Mesothelial cell of epicardium (in vitro differentiated cells): ENCODE measurements at places on chromosomes 3 and 15.

DNA sequence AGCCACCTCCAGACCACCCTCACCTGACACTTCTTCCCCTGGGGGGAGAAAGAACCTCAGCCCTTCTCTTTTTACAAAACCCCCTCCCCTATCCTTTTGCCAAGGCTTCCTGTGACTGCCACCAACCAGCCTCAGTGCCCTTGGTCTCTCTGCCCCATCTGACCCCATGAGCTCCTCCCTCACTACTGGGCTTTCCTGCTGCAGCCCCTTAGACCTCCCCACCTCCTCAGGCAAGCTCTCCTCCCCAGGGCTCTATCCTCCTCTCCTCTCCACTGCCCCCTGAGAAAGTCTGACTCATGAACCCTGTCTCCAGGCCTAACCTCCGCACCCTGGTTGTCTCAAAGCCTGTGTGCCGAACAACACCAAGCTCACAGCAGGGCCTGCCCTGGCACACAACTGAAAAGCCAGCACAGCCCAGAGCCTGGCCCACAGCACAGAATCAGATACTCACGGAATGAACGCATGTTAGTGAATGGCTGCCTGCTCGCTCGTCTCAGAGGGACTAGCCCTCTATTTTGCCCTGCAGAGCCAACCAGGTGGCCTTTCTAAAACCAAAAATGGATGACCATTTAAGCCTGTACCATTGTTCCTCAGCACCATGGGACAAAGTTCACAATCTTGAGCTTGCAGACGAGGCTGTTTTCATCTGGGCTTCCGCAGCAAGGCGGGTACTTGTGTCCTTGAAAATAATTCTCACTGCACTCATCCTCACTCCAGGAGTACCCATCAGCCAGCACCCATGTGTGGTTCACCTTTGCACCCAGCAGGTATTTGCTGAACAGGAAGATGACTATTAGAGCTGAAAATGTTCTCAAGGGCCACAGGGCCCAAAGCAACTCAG, 1.7 kb downstream of the CHDH start:
- DNase-seq, result no peak

- no peak for DNase-seq
Observed at GRCh38 chr15:92883163-92883875, 16.8 kb upstream of the CHD2 start.

DNA sequence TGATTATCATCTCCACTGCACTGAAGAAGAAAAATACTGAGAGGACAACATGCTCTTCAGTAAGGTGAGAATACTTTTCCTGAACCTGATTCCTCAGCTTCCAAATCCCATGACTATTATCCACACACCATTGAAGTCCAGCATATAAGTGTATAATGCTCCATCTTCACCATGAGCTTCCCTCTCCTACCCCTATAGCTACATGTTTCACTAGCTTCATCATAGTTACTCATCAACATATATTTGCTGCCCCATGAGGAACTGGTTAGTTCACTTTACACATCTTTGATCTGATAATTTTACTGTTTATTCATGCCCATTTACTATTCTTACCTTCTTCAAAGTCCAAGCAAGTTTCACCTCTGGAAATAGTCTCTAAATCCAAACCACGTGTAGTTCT, 908.5 kb upstream of the SEMA6D start:
- DNase-seq, result no peak

DNA sequence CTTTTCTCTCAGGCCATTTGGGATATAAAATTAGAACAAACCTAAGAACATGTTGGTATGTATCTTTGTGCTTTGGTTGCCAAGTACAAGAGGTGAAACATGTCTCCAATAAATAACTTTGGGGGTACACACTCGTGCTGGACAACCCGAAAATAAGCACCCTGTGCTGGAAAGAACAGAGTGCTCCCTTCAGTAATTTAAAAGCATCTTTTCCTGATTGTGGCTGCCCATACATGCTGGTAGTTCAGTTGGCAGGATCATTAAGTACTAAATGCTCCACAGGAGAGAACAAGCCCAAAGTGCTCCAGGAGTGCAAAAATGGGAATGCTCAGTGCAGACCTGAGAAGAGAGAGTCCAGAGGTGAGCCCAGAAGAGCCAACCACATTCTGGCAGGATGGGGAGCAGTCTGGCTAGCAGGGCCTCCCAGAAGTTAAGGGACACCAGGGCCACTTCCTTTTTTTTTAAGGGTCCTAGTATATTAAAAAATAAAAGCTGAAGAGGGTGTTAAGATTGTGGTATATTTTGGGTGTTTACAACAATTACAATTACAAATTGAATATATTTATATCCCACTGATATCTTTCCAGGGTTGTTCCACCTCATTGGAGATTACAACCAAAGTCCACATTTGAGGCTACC, 48.6 kb upstream of the SSR3 start:
- DNase-seq, result no peak

GRCh38 chr3:124033360-124034015, 41.6 kb upstream of the ROPN1 start:
- no peak for DNase-seq

DNA sequence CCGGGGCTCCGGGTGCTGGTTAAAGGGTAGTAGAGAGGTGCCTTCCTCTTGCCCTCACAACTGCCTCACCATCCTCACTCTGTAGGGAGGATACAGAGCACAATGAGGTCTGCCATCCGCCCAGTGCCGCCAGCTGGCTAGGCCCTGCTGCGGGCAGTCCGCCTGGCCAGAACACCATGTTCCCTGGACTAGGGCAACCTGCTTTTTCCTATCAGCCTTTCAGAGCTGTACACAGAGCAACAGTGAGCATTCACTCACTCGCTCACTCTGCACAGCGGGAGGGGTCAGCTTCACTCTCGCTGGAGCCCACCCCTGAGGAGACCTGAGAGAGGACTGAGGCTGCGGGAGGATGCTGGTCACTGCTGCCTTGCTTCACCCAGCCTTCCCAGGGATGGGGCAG, 218.7 kb upstream of the CHRNA7 start:
- no peak for DNase-seq

DNA sequence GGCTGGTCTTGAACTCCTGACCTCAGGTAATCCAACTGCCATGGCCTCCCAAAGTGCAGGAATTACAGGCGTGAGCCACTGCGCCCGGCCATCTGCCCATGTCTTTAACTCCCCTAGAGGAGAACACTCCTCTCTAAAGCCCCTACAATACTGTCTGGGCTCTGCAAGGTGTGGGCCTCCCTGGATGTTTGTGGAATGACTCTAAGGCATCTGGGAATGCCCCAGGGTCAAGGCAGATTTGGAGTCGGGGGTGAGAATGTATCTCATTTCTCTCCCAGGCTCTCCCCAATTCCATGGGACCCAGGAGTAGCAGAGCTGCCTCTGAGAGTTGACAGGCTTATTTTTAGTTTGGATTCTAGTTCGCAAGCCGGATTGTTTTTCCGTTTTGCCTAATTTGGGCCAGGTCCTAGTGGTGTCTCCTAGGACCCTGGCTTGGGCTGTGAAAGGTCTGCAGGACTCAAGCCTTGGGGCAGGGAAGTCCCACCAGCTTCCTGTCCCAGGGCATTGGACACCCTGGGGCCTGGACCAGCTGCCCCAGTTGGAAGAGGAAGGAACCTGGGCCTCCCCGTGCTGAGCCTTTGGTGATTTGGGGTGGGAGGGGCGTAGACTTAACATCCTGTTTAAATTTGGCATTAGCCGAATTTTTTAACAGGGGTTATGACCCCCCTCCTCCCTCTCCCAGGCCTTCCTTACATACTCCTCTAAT, 53.5 kb downstream of the MAGEF1 start:
- no peak for DNase-seq

DNA sequence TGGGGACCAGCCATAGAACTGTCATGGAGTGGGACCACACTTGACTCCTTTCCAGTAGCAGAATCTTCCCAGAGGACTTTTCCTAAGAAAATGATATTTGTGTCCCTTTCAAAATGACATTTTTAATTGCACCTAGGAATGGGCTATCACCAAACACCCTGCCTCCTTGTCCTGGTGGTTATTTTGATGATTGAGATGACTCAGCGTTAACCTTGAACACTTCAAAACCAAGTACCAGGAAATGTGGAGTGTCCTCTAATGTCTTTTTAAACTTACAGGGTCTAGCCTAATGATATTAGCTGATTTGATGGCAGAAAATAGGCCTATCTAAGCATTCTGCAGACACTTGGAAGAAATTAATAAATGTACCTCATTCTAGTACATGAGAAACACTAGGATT, 90.7 kb downstream of the HHLA2 start:
- no peak for DNase-seq

DNA sequence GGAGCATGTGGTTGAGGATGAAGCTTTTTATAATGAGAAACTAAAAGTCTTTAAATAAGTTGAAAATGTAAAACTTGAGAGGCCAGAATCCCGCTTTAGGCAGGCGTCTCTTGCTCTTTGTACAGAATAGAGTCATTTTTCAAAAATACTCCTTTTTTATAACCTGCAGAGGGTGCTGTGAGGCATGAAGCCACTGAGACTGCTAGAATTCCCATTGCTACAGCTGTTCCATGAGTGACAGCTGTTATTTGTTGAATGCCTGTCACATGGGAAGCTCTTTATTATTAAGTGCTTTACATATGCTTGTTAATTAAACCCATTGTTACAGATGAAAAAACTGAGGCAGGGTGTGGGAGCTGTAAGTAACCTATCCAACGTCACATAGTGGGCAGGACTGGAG, 18.5 kb downstream of the MINAR1 start:
- DNase-seq, result no peak
